ENCODE measurements at places on chromosomes 4 and X. TPM values are rescaled to one million over a fixed set of nuclear protein-coding genes. Genes with fewer than 3 reads are reported as not detected.

- DNase-seq = peak; percentile 30
Measured at GRCh38 chr4:38612646-38613414, 51.2 kb upstream of the KLF3 start.

GRCh38 chrX:103663981-103664762 is 22.3 kb downstream of the MORF4L2 start:
- no peak for DNase-seq

GRCh38 chrX:154469114-154469513 is 10.0 kb downstream of the LAGE3 start:
- no peak for DNase-seq

- no peak for DNase-seq
Measured at GRCh38 chr4:64670647-64671046, 261.4 kb upstream of the TECRL start.

GRCh38 chrX:18674417-18674787 is 2.5 kb upstream of the RS1 start:
- DNase-seq = peak; percentile 6

DNA sequence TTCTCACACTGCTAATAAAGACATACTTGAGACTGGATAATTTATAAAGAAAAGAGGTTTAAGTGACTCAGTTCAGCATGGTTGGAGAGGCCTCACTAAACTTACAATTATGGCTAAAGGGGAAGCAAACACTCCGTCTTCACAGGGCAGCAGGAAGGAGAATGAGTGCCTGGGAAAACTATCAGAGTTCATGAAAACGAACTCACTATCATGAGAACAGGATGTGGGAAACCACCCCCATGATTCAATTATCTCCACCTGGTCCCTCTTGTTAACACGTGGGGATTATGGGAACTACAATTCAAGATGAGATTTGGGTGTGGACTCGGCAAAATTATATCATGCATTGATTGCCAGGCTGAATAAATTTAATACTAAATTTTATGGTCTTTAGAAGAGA is 592.7 kb downstream of the GRXCR1 start:
- DNase-seq = no peak

GRCh38 chr4:77505275-77505957 is 100.2 kb upstream of the CXCL13 start:
- no peak for DNase-seq

- no peak for DNase-seq
Measured at GRCh38 chrX:48667509-48667908, 16.1 kb upstream of the WAS start.

GRCh38 chr4:56348576-56348975 is 38.7 kb downstream of the AASDH start:
- no peak for DNase-seq

DNA sequence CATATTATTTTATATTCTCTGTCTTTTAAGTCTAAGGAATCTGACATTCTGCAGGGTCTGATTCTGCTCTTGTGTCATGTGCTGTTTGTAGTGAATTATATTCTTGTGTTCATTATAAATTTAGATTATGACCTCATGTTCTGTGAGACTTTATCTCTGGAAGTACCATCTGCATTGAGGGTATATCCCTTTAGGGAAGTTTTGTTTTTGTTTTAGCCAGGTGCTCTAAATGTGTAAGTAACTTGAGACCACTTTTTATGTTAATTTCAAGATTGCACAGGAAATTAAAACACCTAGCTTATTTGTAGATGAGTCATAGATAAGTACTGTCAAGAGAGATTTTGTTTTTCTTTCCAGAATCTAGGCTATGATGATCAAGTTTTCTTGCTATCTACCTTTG is 35.0 kb upstream of the DKK2 start:
- DNase-seq = no peak

DNA sequence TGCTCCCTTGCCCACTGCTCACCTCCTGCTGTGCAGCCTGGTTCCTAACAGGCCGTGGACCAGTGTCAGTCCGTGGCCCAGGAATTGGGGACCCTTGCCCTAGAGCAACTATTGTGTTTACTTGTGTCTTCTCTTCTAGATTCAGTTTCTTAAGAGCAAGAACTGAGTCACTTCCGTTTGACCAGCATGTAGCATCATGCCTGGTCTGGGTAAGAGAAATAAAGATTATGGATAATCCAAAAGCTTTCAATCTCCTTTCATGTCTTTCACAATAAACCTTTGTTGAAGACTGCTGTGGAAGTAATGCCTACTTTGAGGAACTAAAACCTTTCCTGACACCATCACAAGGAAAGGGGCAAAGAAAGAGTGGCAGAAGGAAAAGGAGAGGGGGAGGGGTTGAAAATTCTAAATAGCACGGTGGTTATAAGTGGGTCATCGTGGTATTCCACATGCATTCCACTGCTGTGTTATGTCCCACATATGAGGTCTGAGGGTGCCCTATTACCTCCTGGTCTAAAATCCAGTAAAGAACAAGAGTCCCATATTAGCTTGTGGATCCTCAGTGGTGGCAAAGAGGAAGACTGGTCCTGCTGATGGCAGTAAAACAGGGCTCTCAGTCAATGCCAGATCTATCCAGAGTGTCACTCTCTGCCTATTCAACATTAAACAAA is 133.4 kb downstream of the RASL11B start:
- DNase-seq = no peak

DNA sequence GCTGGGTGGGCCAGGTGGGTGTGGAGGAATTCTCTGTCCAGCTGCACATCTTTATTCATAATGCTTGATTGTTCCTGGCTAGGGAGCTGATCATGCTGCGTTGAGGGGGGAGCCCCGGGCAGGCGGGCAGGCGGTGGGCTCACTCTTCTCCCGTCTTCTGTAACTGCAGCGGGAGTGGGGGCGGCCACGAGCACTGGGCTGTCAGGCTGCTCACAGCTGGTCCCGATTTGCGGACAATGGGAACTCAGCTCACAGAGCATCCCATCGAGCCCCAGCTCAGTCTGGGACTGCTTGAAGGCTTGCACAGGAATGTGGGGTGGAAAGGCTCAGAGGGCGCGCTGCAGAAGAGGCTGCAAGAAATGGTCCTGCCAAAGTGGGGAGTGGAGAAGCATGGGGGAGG is 63.8 kb downstream of the EFNB1 start:
- no peak for DNase-seq

GRCh38 chrX:9816084-9816700 is 30.0 kb downstream of the SHROOM2 start:
- no peak for DNase-seq

DNA sequence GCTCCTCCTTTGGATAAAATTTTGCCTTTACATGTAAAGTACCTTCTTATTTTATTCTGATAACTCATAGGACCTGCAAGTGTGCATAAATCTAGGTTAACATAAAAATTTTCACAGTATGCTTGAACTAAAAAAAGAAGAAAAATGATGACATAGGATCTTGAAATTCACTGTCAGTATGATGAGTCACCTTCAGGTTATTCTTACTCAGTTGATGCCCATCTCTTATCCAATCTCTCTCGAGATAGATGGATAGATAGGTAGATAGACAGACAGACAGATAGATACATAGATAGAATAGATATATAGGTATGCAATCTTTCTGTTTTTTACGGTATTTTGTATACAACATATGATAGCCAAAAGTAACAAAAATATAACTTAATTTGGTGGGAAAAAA is 485.5 kb downstream of the NAF1 start:
- DNase-seq = no peak

The EXOC1L gene
- polyA plus RNA-seq = not detected

The GPR173 gene
- 8.7 TPM for polyA plus RNA-seq

The PFKFB1 gene
- polyA plus RNA-seq = 0.18 TPM

The FDCSP gene
- polyA plus RNA-seq = 1.8 TPM

The VSIG4 gene
- 14.2 TPM for polyA plus RNA-seq

The PAK3 gene
- polyA plus RNA-seq = 13.5 TPM

The COX7B2 gene
- not detected for polyA plus RNA-seq

The RNF212 gene
- polyA plus RNA-seq = 3.2 TPM

The PABPC1L2B gene
- not detected for polyA plus RNA-seq
